ENCODE measurements at places on chromosomes 4 and X.

DNA sequence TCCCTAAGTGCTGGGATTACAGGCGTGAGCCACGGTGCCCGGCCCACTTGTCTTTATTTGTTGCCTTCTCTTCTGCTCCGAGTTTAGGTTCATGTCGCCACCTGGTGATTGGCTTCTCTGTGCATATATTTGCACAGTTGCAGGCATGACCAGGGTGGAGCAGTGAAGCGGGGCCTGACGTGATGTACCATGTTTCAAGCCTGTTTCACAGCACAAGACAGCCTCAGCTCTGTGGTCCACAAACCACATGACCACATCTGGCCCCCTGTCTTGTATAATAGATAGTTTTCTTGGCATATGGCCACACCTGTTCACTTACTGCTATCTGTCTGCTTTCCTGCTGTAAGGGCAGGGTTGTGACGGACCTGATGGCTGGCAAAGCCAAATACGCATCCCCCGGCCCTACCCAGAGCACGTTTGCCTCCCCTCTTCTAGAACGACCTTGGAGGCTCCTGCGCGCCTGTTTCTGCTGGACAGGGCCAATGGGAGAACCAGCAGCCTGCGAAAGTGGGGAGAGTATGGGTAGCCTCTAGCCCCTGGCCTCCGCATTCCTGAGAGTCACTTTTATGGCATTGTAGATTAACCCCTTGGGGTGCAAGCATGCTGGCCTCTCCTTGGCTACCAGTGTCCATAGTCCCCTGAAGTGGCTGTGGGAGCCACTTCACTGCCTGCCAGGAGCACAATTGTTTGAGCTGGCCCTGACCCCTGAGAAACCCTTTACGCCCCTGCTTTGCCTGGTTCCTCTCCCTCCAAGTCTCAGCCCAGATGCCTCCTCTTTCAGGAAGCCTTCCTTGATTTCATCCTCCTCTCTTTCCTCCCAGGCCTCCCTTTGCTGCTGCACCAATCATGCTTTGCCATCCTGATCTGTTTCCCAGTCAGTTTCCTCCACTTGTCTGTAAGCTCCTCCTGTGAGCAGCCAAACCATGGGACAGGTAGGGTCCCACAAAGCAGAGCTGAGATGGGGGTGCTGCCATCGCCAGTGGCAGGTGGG lies 6.0 kb upstream of the SH3TC1 start:
- DNase-seq: no peak

DNA sequence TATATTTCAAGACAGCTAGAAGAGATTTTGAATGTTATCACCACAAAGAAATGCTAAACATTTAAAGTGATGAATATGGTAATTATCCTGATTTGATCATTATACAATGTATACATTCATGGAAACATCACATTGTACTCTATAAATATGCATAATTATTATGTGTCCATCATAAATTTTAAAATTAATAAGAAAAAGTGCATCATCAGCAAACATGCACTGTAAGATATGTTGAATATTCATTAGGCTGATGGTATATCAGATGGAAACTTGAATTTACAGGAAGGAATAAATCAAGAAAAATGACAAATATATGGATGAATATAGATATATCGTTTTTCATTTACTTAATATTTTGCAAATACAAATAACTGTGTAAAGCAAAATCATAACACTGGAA lies 812.1 kb upstream of the INTU start:
- DNase-seq: no peak

GRCh38 chrX:72308566-72309296 lies 3.0 kb upstream of the CITED1 start:
- no peak for DNase-seq

GRCh38 chrX:97639526-97639925 lies 755.8 kb downstream of the RPA4 start:
- DNase-seq: no peak

DNA sequence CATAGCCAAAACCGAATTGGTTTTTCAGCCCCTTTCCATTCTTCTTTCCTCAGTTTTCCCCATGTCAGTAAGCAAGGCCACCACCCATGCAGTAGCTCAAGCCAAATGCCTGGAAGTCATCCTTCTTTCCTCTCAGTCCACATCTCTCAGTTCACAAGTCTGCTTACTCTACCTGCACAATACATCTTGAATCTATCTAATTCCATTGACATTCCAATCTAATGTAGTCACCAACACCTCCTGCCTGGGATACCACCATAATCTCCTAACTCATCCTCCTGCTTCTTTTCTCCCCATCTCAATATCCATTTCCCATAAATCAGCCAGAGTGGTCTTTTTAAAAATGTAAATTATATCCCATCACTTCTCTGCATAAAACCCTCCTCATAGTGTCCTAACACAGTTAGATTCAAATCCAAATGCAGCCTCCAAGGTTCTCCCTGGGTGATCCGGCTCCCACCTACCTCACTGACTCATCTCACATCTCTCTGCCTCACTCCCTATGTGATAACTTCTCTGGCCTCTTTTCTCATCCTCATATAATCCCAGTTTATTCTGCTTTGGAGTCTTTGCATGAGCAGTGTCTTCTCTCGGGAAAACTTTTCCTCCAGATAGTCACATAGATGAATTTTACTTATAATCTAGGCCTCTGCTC lies 26.9 kb downstream of the KCNIP4 start:
- no peak for DNase-seq

GRCh38 chrX:54551801-54552200 lies 21.8 kb downstream of the GNL3L start:
- no peak for DNase-seq

DNA sequence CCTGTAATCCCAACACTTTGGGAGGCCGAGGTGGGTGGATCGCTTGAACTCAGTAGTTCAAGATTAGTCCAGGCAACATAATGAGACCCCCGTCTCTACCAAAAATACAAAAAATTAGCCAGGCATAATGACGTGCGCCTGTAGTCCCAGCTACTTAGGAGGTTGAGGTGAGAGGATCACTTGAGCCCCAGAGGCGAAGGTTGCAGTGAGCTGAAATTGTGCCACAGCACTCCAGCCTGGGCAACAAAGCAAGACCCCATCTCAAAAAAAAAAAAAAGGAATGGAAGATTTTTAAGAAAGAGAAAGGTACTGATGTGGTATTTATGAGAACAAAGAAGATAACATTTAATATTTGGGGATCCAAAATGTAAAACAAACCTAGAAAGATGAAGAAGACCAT lies 27.0 kb upstream of the NMU start:
- no peak for DNase-seq

GRCh38 chr4:181281451-181281850 lies 961.8 kb upstream of the TENM3 start:
- DNase-seq: no peak

- DNase-seq: no peak
Observed at GRCh38 chr4:169248645-169249044, 22.1 kb downstream of the SH3RF1 start.

GRCh38 chrX:9789555-9789954 lies 3.3 kb downstream of the SHROOM2 start:
- DNase-seq: no peak

GRCh38 chr4:15577508-15577907 lies 77.6 kb downstream of the FBXL5 start:
- no peak for DNase-seq

- no peak for DNase-seq
Observed at GRCh38 chrX:72052415-72053090, 79.2 kb downstream of the RTL5 start.

- no peak for DNase-seq
Observed at GRCh38 chr4:70874268-70875156, 27.7 kb upstream of the MOB1B start.

GRCh38 chrX:45852884-45853283 lies 652.2 kb upstream of the DIPK2B start:
- no peak for DNase-seq

DNA sequence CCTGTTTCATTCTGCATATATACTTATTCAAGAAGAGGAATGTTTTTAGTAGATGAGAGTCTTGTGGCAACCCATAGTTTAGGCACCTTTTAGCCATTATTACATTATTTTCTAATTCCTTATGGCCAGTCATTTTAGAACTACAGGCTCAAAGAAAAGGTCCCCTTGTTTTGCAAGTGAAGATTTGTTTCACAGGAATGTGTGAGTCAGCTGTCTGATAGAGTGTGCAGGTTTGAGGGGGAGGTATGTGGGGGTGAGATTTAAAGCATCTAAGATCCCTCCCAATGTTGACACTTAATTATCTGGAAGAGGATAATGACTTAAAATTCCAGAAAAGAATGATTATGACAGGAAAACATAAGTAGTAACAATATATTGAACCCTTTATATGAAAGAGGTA lies 495.6 kb downstream of the KCNIP4 start:
- DNase-seq: no peak
